GM04504 (cell line): ENCODE measurements at places on chromosomes 2 and 18.

DNA sequence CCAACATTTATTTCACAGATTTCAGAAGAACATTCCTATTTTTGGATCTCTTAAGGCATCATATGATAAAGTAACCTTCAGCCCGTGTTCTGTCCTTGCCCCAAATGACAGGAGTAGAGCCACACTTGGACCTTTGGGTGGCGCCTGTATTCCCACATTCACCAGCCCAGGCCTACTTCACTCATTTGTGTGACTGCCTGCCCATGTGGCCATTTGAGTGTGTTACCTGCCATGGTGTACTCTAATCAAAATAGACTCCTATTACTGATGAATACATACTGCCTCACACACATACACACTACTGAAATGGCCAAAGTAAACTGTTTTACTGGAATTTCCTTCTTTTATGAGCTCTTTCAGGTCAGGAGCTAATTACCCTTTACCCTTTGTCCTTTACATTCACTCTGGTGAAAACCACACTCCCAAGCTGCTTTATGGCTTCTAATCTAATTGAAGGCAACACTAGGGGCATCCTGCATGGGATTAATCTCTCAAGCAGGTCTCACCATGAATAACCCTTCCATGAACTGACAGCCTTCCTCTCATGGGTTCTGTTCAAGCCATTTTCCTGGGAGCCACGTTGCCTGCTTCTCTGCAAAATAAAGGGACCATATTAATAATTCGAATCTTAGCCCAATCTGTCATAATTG lies 271.0 kb upstream of the GALNT5 start:
- DNase-seq = no peak

GRCh38 chr2:175234153-175234552 lies 52.6 kb upstream of the ATP5MC3 start:
- DNase-seq = peak; percentile 26

GRCh38 chr18:58615140-58616132 lies 13.5 kb downstream of the ALPK2 start:
- DNase-seq = no peak

GRCh38 chr2:191319186-191319585 lies 74.0 kb downstream of the MYO1B start:
- no peak for DNase-seq

- no peak for DNase-seq
Measured at GRCh38 chr2:21281791-21282514, 158.2 kb downstream of the TDRD15 start.

DNA sequence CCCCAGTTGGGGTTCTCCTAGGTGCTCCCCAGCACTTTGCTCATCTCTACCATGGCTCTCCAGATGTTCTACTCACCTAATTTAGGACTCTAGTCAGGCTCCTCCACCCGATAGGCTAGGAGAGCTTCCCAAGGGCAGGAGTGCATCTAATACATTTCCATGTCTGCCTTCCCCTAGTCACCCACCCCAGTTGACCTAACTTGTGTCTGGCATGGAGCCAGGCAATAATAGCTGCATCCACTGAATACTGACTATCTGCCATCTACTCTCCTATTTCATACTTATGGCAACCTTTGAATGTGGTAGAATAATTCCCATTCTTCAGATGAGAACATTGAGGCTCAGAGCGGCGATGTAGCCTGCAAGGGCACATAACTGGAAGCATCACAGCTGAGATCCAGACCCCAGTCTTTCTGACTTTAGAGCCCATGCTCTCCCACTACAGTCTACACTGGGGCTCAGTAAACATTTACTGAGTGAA lies 71.8 kb upstream of the YWHAQ start:
- DNase-seq = no peak

DNA sequence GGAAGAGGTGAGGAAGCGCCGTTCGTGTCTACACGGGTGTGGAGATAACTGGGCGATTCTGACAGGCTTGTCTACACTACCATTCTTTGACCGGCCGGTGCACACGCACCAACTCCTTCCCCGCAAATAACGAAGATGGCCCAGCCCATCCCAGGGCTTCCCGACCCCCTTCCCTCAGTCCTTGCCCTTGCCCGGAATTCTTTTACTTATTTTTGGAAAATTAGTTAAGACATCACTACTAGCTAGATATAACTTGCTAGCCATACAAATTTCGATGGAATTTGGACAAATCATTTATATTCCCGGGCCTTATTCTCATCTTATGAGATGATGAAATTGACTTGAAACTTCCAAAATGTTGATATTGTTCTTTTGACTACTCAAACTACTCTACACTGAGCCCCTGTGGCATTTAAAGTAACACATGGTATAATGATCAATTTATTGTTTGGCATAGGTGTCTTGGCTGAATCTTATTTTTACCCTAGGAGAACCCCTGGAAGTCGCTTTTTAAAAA lies 1.3 kb downstream of the ERICH2 start:
- DNase-seq = no peak

GRCh38 chr18:34321066-34321465 lies 96.4 kb upstream of the NOL4 start:
- no peak for DNase-seq

DNA sequence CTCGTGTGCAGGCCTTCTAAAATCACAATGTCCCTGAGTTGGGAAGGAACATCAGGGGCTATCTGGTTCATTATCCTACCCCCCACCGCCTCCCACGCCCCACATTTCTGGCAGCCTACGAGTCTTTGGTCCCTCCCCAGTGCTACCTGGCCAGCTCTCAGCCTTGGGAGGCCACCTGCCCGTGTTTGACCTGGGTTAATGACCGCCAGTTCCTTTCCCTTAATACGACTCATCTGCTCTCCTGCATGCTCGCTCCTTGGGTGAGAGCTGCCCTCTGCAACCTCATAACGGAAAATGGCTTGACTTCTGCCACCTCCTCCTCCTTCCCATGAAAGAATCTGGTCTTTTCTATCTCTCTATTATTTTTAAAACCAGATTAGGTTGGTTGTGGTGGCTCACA lies 112.5 kb downstream of the NEDD4L start:
- DNase-seq = no peak

DNA sequence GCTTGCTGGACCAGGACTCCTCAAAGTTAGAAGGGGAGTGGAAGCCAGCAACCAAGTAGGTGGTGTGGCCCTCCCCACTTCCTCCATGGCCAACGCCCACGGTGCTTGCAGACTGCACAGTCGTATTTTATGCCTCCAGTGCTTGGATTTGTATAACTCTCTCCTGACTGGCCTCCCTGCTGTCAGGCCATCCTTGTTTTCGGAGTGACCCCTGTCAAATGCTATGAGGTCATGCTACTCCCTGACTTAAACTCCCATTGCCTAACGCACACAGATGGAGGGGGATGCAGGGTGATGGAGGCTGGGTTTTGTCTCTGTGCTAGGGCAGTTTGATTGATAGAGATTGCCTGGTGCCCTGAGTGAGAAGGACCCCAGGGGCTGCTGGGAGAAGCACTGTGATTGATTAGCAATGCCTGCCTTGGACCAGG lies 36.1 kb downstream of the GLI2 start:
- no peak for DNase-seq

DNA sequence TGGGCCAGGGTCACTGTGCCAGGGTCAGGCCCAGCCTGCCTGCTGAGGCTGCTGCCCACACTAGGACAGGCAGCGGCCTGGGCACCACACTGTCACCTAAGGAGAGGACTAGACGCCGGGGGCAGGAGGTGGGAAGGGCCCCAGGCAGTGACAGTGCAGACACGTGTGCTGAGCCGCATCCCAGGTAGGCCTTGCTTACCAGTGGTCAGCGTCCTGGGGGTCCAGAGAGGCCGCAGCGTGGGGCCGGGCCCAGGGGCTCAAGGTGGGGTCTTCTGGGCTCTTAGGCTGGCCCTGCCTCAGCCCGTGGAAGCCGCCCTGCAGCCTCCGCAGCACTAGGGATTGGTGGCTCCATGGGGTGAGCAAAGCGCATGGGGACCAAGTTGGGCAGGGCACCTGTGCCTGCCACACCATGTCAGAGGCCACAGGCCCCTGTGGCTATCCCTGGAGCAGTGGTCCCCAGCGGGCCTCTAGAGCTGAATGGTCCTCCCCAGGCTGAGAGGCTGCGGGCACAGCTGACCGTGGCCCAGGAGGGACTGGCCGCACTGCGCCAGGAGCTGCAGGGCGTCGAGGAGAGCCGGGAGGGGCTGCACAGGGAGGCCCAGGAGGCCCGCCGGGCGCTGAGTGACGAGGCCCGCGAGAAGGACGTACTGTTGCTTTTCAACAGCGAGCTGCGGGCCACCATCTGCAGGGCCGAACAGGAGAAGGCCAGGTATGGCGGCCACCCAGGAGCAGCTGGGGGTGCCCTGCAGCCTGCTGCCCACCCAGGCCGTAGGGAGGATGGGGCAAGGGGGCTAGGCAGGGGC lies 35.2 kb upstream of the SNED1 start:
- no peak for DNase-seq
